ENCODE measurements at places on chromosomes 1 and 21.

- no peak for DNase-seq
Measured at GRCh38 chr21:43323244-43324005, 103.5 kb downstream of the SIK1 start.

DNA sequence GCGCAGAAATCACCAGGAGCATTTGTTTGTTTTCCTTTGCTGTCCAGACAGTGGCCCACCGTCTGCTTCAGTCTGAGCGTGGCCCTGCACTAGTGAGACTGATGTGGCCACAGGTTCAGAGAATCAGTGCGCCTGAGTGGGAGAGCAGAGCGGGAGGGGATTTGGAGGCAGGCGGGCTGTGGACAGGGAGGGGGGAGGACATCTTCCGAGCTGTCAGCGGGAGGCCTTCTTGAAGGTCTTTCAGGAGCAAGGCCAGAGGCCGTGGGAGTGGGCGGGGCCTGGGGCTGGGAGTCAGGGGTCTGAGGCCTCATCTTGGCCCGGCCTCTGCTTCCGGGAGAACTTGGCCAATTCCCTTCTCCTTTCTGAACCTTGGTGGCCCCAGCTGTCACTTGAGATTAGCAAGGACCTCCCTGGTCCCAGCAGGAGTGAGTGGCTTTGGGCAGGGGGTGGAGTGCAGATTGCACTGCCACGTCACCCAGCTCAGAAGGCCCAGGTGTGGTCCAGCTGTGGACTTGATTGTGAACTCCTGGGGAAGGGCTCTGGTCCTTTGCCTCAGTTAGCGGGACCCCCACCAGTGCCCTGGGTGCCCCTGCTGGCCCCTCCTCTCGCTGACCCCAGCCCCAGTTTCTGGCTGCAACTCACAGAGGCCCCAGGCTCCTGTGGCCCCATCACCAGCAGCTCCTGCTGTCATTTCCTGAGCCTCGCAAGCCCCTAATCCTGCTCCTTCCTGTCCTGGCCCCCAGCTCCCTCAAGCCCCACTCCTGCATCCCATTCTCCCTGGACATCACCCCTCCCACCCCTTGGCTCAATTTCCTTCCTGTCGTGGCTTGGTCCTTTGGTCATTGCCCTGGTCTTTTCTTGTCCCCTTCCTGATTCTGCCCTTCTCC lies 8.4 kb downstream of the TNFRSF1B start:
- DNase-seq, result no peak

DNA sequence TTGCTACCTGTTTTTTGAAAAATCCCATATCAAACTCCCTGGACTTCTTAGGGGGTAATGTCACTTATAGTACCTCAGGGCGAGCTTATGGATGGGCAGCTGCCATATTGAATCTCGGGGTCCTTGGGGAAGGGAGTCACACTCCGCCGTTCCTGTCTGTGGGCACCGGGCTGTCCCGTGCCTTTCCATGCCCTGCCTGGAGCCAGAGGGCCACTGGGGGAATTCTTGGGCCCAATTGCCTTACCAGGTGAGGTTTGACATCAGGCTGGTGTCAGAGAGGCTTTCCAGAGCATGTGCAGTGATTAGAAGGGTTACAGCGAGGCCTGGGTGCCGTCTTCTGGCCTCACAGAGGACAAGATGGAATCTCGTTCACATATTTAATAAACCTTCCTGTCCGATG lies 28.8 kb downstream of the QSOX1 start:
- DNase-seq, result no peak

DNA sequence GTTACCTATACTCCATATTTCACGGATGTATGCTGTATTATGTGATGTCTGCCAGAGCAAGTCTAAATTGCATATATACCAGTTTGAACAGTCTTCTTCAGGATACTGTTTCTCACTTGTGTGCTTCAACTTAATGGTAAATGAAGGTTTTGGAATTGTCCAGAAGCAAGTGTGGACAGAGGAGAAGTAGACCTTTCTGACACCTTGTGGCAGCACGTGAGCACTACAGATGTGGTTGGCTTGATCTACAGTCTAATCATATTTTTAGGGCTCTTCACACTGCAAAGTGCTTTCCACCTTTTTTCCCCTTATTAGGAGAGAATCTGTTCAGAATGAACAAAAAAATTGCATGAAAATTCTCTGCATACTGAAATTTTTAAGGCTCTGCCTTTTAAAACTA lies 10.9 kb downstream of the MORC3 start:
- no peak for DNase-seq

DNA sequence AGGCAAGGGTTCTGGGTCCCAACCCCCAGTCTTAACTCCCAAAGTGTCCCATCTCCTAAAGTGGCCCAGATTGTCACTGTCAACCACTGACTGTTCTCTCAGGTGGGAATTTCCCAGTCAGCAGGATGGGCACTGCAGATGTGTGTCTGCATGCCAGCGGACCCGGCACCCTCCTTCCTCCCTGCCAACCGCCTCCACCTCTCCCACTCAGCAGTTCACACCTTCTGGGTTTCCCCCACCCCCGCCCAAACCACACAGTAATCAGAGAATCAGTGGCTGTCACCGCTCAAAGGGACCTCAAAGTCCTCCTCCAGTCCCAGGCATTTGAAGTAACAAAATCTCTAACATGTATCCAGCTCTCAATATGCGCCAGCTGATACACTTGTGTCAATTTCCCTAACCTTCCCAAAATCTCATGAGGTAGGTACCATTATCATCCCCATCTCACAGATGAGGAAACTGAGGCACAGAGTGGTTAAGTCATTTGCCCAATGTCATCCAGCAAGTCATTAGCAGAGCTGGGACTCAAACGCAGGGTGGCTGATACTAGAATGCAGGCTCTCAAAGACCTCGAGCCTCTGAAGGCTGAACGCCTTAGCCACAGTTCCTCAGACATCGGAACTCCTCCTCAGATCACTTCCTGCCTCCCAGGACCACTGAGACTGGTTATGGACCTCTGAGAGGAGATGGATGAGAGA lies 4.8 kb downstream of the RUNX3 start:
- DNase-seq, result no peak

DNA sequence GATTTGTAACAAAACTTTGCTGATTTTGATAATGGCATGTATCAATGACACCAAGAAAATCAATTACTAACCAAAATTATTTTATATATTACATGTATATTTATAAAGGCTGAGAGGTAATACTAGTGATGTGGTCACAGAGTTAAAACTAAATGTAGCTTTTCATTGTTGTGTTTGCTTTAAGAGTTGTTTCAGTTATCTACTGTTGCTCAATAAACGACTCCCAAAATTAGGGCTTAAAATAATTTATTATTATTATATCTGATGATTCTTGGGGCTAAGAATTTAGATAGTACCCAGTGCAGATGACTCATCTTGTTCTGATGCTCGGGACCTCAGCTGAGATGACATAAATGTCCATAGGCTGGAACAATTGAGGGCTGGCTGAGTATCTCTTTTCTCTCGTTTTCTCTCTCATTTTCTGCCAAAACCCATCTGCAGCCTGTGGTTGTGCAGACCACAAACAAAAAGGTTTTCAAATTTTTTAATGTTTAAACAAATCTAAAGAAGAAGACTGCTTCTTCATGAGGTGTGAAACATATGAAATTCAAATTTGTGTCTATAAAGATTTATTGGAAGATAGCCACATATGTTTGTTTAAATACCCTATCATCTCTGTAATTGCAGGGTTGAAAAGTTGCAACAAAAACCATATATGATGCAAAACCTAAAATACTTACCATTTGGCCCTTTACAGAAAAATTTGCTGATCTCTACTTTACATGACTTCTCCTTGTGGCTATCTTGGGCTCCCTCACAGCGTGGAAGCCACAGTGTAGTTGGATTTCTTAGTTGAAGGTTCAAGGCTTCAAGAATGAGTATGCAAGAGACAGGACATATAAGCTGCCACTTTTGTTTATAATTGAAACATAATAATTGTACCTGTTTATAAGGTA lies 14.8 kb upstream of the PTPRC start:
- no peak for DNase-seq

- DNase-seq, result no peak
Measured at GRCh38 chr1:119372503-119373086, 4.0 kb downstream of the HAO2 start.

DNA sequence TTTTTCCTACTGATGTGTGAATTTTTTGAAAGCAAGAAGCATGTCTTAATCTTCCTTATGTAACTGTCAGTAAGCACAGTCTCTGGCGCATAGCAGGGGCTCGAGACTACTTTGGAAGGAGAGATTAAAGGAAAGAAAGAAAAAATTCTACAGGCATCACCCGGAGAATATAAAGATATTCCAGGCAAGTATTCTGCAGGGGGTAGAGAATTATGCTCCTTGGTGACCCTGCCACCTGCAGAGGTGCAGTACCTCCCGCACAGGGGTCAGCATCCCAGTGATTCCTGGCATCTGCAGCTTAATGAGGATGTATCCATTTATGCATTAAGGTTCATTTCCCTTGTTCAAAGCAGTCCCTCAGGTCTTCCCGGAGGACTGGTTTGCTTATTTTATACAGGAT lies 87.6 kb upstream of the WLS start:
- DNase-seq, result no peak

DNA sequence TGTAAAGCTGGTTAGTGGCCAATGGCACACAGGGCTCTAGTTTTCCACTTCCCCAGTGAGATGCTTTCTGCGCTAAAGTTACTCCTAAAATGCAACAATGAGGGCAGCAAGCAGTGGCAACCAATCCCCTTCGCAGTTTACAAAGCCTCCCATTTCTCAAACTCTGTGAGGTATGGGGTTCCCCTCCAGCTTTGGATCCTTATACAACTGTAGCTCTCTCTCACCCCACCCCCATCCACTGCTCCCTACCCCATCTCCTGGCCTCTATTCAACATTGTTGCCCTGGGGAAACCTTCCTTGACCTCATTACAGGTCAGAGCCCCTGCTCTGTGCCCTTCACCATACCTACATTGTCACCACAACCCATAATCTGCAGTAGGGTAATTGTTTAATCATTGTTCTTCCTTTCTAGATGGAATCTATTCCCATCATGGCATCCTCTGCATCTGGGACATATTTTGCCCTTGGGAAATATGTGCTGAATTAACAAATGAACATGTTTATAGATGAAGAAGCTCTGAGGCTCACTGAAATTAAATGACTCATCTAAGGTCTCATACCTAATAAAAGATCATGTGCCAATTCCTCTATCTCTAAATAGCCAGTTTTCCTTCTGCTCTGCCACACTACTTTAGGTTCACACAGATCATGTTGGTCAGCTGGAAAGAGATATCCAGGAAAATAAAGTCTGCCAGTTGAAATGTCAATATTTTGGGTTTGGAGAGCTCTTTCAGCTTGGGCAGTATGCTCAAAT lies 12.6 kb downstream of the KIAA0040 start:
- DNase-seq, result no peak

- no peak for DNase-seq
Measured at GRCh38 chr1:6325482-6325881, 64.6 kb upstream of the GPR153 start.
